ENCODE measurements at places on chromosomes 12 and 14. TPM values are rescaled to one million over a fixed set of nuclear protein-coding genes. Genes with fewer than 3 reads are reported as not detected.
A peak's percentile ranks its signal among the peaks of the same experiment; 100 is the strongest.

NID2 gene
- 102 TPM for total RNA-seq

MUCL1 gene
- total RNA-seq = not detected

CMA1 gene
- not detected for total RNA-seq

TAS2R43 gene
- 0.26 TPM for total RNA-seq

GPR132 gene
- total RNA-seq = not detected

ALDH2 gene
- 40.9 TPM for total RNA-seq

SIX1 gene
- total RNA-seq = 5.4 TPM

GRCh38 chr12:97216848-97217247 lies 245.8 kb upstream of the RMST start:
- no peak for DNase-seq
- H3K4me1 ChIP-seq = no peaks in the 10 kb centered on the region
- H3K27ac ChIP-seq = no peak overlapping the region
- H3K4me3 ChIP-seq = no peak overlapping the region
- H3K27me3 ChIP-seq = no peaks in the 10 kb centered on the region

GRCh38 chr14:76975051-76975450 lies 53.5 kb downstream of the IRF2BPL start:
- no peak overlapping the region for H3K27ac ChIP-seq
- DNase-seq = no peak
- peaks cover 8% of the 10 kb centered on the region for H3K4me1 ChIP-seq
- H3K36me3 ChIP-seq = no peaks in the 10 kb centered on the region
- H3K27me3 ChIP-seq = peaks cover 2% of the 10 kb centered on the region
- no peak overlapping the region for H3K4me3 ChIP-seq

DNA sequence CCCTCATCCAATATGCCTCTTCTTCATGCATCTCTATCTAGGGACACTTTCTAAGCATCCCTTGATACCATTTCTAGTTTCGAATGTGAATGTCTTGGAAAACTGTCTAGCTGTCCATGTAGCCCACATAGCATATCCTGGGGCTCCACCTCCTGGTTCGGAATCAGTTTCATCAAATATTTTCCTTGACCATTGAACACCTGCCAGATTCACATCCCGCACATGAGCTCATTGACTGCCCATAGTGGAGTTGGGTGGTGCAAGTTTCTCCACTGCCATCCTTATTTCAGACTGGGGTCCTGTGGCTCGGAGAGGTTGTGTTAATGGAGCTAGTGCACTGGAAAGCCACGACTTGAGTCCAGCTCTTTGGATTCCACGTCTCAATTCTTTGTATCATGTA lies 58.6 kb upstream of the TMEM263 start:
- no peak overlapping the region for H3K4me3 ChIP-seq
- H3K27me3 ChIP-seq = peaks cover 8% of the 10 kb centered on the region
- no peaks in the 10 kb centered on the region for H3K36me3 ChIP-seq
- H3K27ac ChIP-seq = no peak overlapping the region
- peaks cover 16% of the 10 kb centered on the region for H3K4me1 ChIP-seq

DNA sequence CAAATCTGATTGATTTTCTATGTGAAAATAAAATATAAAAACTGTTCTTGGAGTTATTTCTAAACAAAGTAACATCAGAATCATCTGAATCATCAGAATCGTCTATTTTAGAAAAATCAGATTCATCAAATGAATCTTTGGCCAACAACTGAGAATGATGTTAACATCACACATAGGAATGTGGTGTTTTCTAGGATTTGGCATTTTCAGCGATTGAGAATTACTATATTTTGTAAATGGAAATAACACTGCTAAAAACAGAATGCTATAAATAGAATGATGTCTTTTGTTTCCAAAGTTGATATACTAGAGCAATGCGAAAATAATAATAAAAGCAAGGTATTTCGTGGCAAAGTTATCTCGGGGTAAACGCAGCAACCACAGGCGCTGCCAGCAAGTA lies 73.9 kb upstream of the EVL start:
- H3K27me3 ChIP-seq = peaks cover 15% of the 10 kb centered on the region
- no peak for DNase-seq
- no peak overlapping the region for H3K27ac ChIP-seq
- H3K4me1 ChIP-seq = peaks cover 5% of the 10 kb centered on the region
- H3K4me3 ChIP-seq = no peak overlapping the region

GRCh38 chr12:13004361-13004760 lies 4.3 kb upstream of the HEBP1 start:
- no peak overlapping the region for H3K27ac ChIP-seq
- no peaks in the 10 kb centered on the region for H3K36me3 ChIP-seq
- no peak overlapping the region for H3K4me3 ChIP-seq
- no peak for DNase-seq
- no peaks in the 10 kb centered on the region for H3K27me3 ChIP-seq
- peaks cover 48% of the 10 kb centered on the region for H3K4me1 ChIP-seq

DNA sequence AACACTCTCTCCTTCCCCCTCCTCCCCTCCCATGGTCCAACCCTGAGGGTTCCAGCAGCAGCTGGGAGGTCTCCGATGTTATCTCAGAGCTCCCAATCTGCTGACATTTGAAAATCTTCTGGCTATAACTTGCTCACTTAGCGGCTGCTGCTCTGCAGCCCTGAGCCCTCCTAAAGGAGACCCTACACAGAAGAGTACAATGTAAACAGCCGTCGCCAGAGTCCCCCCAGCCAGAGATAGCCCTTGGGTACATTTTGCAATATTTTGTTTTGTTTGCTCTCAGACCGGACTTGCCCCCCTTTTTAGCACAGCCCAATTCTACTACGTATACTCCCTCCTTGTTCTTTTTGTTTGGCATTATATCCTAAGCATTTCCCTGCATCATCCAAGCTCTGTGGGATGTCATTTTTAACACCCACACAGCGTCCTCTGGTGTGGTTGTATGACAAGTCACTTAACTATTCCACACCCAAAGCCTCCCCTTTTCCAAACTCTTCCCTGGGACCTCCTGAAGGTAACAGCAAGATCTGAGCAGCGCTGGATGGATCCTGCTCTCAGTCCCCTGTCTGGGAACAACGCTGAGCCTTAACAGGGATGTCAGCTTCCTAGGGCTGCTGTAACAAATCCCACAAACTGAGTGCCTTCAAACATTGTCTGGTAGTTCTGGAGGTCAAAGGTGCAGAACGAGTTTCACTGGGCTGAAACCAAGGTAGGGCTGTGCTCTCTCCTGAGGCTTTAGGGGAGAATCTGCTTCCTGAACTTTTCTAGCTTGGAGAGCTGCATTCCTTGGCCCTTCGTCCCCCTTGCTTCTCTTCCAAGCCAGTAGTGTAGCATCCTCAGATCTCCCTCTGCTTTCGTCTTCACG lies 25.3 kb upstream of the TCL1B start:
- H3K36me3 ChIP-seq = no peaks in the 10 kb centered on the region
- no peak overlapping the region for H3K4me3 ChIP-seq
- H3K27me3 ChIP-seq = peaks cover 6% of the 10 kb centered on the region
- no peaks in the 10 kb centered on the region for H3K4me1 ChIP-seq
- no peak overlapping the region for H3K27ac ChIP-seq

GRCh38 chr12:26197832-26198231 lies 2.5 kb downstream of the SSPN start:
- no peak overlapping the region for H3K27ac ChIP-seq
- peaks cover 41% of the 10 kb centered on the region for H3K4me1 ChIP-seq
- no peaks in the 10 kb centered on the region for H3K36me3 ChIP-seq
- no peak overlapping the region for H3K4me3 ChIP-seq
- no peaks in the 10 kb centered on the region for H3K27me3 ChIP-seq
- no peak for DNase-seq

DNA sequence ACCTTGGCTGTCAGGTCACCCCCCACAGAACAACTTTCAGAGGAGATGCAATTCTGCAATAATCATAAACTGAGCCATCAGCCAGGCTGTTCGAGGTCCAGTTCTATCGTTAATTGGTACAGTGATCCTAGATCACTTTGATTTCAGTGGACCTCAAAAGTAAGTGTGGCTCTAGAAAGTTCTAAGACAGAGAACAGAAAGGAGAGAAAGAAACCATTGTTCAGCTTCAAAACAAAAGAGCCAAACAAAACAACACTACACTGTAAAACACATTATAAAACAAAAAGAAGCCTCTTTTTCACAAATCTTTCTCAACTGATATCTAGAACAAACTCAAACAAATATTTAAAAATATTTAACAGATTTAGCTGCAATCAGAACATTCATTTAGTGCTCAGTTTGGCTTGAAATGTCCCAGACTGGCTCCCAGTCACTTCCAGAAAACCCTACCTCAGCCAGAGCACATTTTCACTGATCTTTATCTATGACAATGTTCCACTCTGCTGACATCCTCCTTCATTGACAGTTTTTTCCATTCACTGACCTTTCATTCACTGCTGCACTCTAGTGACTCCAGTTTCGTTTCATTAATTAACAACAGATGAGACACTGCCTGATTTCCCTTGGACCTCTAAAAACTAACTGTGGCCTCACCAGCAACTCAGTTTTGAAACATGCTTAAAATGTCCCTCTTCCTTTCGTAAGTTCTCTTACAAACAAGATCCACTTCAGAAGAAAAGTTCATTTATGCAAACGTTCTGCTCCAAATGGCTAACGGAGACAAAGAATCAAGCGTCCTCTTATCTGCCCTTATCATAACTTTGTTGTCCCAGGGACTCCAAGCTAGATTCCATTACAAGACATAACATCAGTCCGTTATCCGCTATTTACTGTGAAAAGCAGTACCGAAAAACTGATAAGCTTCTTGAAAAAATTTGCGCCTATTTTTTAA lies 56.8 kb downstream of the DUSP16 start:
- peak overlapping the region; percentile 88 for H3K4me3 ChIP-seq
- peaks cover 26% of the 10 kb centered on the region for H3K4me1 ChIP-seq
- H3K27ac ChIP-seq = peak overlapping the region; percentile 97
- H3K36me3 ChIP-seq = no peaks in the 10 kb centered on the region
- DNase-seq = peak; percentile 73
- no peaks in the 10 kb centered on the region for H3K27me3 ChIP-seq

- no peak for DNase-seq
- H3K4me3 ChIP-seq = no peak overlapping the region
- H3K36me3 ChIP-seq = no peaks in the 10 kb centered on the region
- no peak overlapping the region for H3K27ac ChIP-seq
- H3K4me1 ChIP-seq = no peaks in the 10 kb centered on the region
Observed at GRCh38 chr14:92952481-92953298, 29.7 kb downstream of the CHGA start.

- no peak overlapping the region for H3K27ac ChIP-seq
- H3K27me3 ChIP-seq = no peaks in the 10 kb centered on the region
- no peak overlapping the region for H3K4me3 ChIP-seq
- no peaks in the 10 kb centered on the region for H3K36me3 ChIP-seq
Observed at GRCh38 chr12:91833780-91834359, 311.8 kb downstream of the BTG1 start.

- no peaks in the 10 kb centered on the region for H3K36me3 ChIP-seq
- DNase-seq = no peak
- no peak overlapping the region for H3K4me3 ChIP-seq
- H3K4me1 ChIP-seq = peaks cover 16% of the 10 kb centered on the region
- no peaks in the 10 kb centered on the region for H3K27me3 ChIP-seq
Observed at GRCh38 chr14:89241257-89241656, 175.8 kb downstream of the FOXN3 start.

DNA sequence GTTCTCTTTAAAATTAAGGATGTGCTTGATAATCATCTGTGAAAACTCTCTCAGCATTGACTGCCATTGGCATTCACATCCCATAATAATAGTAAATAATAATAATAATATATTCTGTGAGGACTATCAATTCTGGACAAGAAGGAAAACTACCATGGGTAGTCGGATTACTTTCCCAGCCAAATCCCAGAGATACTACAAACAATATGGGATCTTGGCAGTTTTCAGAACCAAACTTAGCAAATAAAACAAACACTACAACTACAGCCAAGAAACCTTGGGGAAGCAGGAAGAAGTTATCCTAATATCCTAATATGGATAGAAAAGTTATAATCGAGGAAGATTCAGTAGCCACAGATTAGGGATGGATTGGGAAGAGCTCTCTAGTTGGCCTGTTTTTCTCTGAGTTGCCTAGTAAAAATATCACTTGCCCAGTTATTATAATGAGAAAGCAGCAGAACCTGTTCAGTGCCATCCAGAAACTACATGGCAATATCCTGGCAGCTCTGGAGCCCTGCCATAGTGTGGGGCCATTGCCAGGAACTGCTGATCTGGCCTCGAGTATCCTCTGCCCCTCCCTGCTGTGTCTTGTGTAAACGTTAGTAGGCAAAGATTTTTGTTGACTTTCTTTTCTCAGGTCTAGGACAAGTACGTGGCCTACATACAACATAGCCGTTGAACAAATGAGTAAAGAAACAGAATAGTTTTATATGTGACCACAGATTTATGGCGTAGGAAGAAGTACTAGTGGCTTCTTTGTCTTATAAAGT lies 193.5 kb downstream of the SLC2A13 start:
- H3K4me3 ChIP-seq = no peak overlapping the region
- no peaks in the 10 kb centered on the region for H3K27me3 ChIP-seq
- H3K36me3 ChIP-seq = no peaks in the 10 kb centered on the region

- peaks cover 1% of the 10 kb centered on the region for H3K36me3 ChIP-seq
- H3K27ac ChIP-seq = no peak overlapping the region
- H3K4me1 ChIP-seq = peaks cover 6% of the 10 kb centered on the region
- H3K27me3 ChIP-seq = peaks cover 6% of the 10 kb centered on the region
Observed at GRCh38 chr12:2624543-2625288, 170.1 kb upstream of the FKBP4 start.

DNA sequence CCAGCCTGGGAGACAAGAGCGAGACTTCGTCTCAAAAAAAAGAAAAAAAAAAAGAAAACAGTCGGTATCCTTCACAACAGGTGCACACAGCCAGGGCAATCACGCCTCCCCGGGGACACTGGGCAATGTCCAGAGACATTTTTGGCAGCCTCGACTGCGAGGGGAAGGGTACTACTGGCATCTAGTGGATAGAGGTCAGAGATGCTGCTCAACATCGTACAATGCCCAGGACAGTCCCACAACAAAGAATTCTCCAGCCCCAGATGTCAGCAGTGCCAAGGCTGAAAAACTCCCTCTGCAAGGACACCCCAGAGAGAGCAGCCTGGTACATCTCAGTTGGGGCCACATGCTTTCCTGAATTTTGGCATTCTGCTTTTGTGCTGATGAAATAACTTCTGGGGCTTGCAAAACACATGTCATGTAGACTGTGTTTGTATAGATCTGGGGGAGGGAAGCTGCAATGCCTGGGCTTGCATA lies 21.5 kb downstream of the ALDH2 start:
- no peak for DNase-seq
- H3K27me3 ChIP-seq = no peaks in the 10 kb centered on the region
- no peaks in the 10 kb centered on the region for H3K36me3 ChIP-seq
- no peak overlapping the region for H3K4me3 ChIP-seq
- no peak overlapping the region for H3K27ac ChIP-seq

Measured in HFFc6 (cell line).